H1 (cell line): ENCODE measurements at places on chromosomes 4 and X. TPM values are rescaled to one million over a fixed set of nuclear protein-coding genes. Genes with fewer than 3 reads are reported as not detected.

The DACH2 gene
- total RNA-seq = 1.8 TPM in 2 replicates

The HELT gene
- total RNA-seq = 0.35 TPM in 1 of 2 replicates, not detected in the other

The CXCL1 gene
- 0.69 and 0.80 TPM in 2 replicates for total RNA-seq

DNA sequence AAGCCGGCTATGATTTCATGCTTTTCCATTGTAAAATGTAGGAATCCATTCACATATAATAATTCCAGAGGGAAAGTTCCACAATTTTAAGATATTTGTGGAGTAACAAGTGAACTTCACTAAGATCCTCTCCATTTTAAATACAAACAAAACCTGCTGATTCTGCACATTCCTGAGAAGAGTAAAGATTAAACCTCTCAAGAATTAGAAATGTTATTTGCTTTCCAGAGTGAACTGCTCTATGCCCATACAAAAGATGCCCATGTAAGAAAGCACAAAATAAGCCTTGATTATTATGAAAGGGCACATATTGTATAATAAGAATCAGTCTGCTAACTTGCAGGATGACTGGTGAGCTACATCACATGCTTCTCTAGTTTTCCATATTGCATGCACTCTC, 241.5 kb downstream of the COX18 start:
- H3K27ac ChIP-seq = no peak overlapping the region
- no peaks in the 10 kb centered on the region for H3K36me3 ChIP-seq
- no peak for DNase-seq
- no peaks in the 10 kb centered on the region for H3K4me1 ChIP-seq

The PAGE2B gene
- total RNA-seq = not detected in 2 replicates

GRCh38 chr4:2348786-2349185, 69.7 kb downstream of the ZFYVE28 start:
- H3K4me3 ChIP-seq = no peak overlapping the region
- no peaks in the 10 kb centered on the region for H3K36me3 ChIP-seq
- H3K27ac ChIP-seq = no peak overlapping the region
- no peak for DNase-seq
- H3K27me3 ChIP-seq = no peaks in the 10 kb centered on the region
- H3K4me1 ChIP-seq = no peaks in the 10 kb centered on the region; the same call in 1 of the 2 replicates

DNA sequence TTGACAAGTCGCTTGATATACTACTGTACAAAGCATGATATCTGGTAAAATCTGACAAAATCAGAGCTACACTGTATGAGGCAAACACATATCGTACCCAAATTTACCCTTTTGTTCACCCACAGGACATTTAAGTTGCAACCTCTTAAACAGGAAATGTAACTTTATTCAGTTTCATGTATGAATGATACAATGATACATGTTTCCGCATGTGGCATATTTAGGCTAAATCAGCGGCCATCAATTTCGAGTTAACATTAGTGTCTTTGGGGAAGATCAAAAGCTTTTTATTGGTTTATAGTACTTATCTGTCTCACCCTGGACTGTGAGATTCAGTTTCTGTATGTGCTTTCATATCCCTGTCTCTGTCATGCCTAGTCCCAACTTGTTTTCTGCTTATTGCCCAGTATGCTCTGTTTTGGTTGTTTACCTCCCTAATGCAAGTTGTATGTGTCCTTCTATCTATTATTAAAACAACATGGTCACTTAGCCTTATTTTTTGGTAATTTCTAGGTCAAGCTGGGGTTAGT, 97.3 kb upstream of the HPRT1 start:
- no peak overlapping the region for H3K27ac ChIP-seq
- H3K4me3 ChIP-seq = no peak overlapping the region
- H3K27me3 ChIP-seq = no peaks in the 10 kb centered on the region
- H3K36me3 ChIP-seq = no peaks in the 10 kb centered on the region

- 0 out of 2 replicates have a peak overlapping the region, but pooled peaks have one; percentile 25 for H3K4me3 ChIP-seq
- no peaks in the 10 kb centered on the region for H3K4me1 ChIP-seq
- no peak overlapping the region for H3K27ac ChIP-seq
- no peaks in the 10 kb centered on the region for H3K36me3 ChIP-seq
Measured at GRCh38 chr4:182807346-182807745, 109.8 kb downstream of the DCTD start.

GRCh38 chr4:166309286-166309685, 436.2 kb downstream of the TLL1 start:
- no peaks in the 10 kb centered on the region for H3K4me1 ChIP-seq
- H3K36me3 ChIP-seq = no peaks in the 10 kb centered on the region
- no peak for DNase-seq
- no peak overlapping the region for H3K27ac ChIP-seq
- no peaks in the 10 kb centered on the region for H3K27me3 ChIP-seq
- no peak overlapping the region for H3K4me3 ChIP-seq

GRCh38 chrX:642436-643240, 12.0 kb downstream of the SHOX start:
- no peak for DNase-seq
- peaks cover 84% of the 10 kb centered on the region for H3K27me3 ChIP-seq
- H3K27ac ChIP-seq = no peak overlapping the region
- H3K36me3 ChIP-seq = no peaks in the 10 kb centered on the region
- no peak overlapping the region for H3K4me3 ChIP-seq
- peaks cover 33% of the 10 kb centered on the region for H3K4me1 ChIP-seq

The ARSJ gene
- 5.8 and 6.3 TPM in 2 replicates for total RNA-seq

DNA sequence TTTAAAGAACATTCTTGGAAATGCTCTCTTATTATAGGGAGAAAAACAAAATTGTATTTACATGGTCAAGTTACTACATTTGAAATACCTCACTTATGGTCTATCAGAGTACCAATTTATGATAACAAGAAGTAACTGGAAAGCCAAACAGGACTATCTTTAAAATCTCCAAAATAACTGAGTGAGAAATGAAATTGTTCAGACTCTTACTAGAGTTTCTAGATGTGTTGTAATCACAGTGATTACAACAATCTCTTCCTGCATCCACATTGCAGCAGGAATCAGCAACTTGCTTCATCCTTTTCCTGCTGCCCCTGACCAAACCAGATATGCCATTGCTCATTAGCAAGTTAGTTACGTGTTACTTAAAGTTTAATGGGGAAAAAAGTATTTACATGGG, 245.2 kb upstream of the SMIM31 start:
- no peaks in the 10 kb centered on the region; the same call in 1 of the 2 replicates for H3K36me3 ChIP-seq
- DNase-seq = no peak
- no peak overlapping the region for H3K27ac ChIP-seq
- H3K4me1 ChIP-seq = no peaks in the 10 kb centered on the region
- no peak overlapping the region for H3K4me3 ChIP-seq
- H3K27me3 ChIP-seq = no peaks in the 10 kb centered on the region

DNA sequence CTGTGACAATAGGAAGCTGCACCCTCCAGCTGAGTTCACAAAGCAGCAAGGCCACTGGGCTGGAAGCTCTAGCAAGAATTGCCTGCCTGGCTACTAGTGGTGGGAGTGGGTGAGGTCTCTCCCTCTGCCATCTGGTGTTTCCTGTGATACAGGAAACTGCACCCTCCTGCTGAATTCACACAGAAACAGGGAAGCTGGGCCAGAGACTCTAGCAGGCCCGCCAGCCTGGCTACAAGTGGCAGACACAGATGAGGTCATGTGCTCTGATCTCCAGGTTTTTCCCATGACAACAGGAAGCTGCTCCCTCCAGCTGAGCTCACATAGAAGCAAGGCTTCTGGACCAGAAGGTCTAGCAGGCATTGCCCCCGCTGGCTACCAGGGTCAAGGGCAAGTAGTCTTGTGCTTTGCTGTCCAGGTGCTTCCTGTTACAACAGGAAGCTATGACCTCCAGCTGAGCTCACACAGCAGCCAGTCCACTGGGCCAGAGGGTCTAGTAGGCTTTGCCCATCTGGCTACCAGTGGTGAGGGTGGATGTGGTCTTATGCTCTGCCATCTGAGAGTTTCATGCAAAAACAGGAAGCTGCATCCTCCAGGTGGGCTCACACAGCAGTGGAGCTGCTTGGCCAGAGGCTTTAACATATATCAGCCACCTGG, 41.5 kb upstream of the ZXDA start:
- no peaks in the 10 kb centered on the region for H3K27me3 ChIP-seq
- no peak overlapping the region for H3K27ac ChIP-seq
- no peak for DNase-seq

- no peak overlapping the region for H3K4me3 ChIP-seq
- no peaks in the 10 kb centered on the region for H3K27me3 ChIP-seq
- DNase-seq = no peak
- no peak overlapping the region for H3K27ac ChIP-seq
- H3K36me3 ChIP-seq = no peaks in the 10 kb centered on the region
Measured at GRCh38 chrX:11886745-11887144, 128.7 kb downstream of the MSL3 start.

DNA sequence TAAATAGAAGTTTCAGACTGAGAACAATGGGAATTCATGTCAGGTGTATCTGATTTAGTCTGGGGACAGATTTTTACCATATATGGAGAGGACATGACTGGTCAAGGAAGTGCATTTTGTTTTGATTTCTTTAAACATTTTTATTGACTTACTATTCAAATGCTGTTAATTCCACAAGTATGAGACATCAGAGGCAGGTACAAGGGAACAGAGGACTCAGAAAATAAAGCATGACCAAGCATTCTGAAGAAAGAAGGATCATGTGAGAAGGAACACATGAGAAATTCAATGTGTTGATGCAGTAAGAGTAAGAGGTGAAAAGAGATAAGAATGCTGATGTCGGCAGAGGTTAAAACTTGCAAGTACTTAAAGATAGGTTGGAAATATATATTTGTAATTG, 1452.6 kb downstream of the PCDH7 start:
- no peaks in the 10 kb centered on the region for H3K4me1 ChIP-seq
- no peak overlapping the region for H3K4me3 ChIP-seq
- no peak for DNase-seq
- no peaks in the 10 kb centered on the region for H3K36me3 ChIP-seq
- no peaks in the 10 kb centered on the region for H3K27me3 ChIP-seq

DNA sequence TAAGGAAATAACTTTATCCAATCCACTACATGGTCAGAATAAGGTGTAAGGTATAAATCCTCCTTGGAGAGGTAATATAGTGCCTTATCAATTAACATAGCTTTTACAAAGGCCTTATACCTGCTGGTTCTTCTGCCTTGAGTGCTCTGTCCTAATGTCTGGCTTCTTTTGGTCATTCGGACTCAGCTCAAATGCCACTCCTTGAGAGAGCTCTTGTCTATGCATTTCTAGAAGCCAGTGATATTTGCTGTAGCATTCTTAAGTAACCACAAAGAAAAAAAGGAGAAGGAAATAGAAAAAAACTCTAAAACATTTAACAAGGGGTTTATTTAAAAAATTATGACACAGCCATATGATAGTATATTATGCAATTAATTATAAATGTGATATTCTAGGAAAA, 444.8 kb upstream of the SLIT2 start:
- H3K36me3 ChIP-seq = no peaks in the 10 kb centered on the region
- H3K4me1 ChIP-seq = no peaks in the 10 kb centered on the region
- no peak overlapping the region for H3K27ac ChIP-seq
- no peaks in the 10 kb centered on the region for H3K27me3 ChIP-seq

GRCh38 chr4:68324519-68325262, 25.2 kb downstream of the YTHDC1 start:
- no peaks in the 10 kb centered on the region for H3K27me3 ChIP-seq
- peaks cover 25% of the 10 kb centered on the region for H3K36me3 ChIP-seq
- DNase-seq = no peak

DNA sequence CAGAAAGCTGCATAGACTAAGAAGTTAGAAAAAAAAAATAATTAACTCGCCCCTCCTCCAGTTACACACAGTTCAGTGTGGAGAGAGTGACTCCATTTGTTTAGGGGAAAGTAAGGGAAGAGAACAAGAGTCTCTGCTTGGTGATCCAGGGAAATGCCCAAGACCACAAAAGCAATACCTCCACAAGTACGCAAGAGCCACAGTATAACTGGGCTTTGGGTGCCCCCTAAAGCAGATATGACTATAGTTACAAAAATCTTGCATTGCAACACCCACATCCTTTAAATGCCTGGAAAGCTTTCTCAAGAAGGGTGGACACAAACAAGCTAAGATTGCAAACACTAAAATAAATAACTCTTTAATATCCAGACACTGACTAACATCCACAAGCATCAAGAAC, 164.2 kb upstream of the NRK start:
- no peaks in the 10 kb centered on the region for H3K4me1 ChIP-seq
- H3K36me3 ChIP-seq = no peaks in the 10 kb centered on the region

GRCh38 chr4:62344915-62345314, 1144.8 kb downstream of the ADGRL3 start:
- no peaks in the 10 kb centered on the region for H3K36me3 ChIP-seq
- no peak overlapping the region for H3K4me3 ChIP-seq
- H3K27me3 ChIP-seq = no peaks in the 10 kb centered on the region
- DNase-seq = no peak
- no peak overlapping the region for H3K27ac ChIP-seq

- no peak overlapping the region for H3K4me3 ChIP-seq
- no peaks in the 10 kb centered on the region for H3K27me3 ChIP-seq
- no peak overlapping the region for H3K27ac ChIP-seq
- no peak for DNase-seq
Measured at GRCh38 chr4:17715511-17715910, 65.9 kb downstream of the FAM184B start.

DNA sequence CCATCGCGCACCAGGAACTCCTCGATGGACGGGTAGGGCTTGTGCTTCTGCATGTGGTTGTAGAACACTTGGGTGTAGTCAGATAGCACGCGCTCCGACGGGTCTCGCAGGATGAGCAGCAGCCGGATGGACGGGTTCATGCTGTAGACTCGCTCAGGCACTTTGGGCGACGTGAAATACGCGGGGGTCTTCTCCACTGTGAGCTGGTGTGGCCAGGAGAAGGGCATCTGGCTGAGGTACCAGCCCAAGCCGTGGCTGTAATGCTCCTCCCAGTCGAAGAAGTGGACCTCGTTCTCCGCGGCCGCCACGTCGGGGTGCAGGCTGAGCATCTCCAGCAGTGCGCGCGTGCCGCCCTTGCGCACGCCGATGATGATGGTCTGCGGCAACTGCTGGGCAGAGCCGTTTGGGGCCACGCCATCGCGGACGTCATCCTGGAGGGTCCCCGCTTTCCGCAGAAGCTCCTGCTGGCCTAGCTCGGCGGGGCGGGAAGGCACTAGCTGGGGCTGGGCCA, 29.2 kb downstream of the HS3ST1 start:
- H3K27me3 ChIP-seq = no peaks in the 10 kb centered on the region
- peaks cover 5% of the 10 kb centered on the region; the same call in 1 of the 2 replicates for H3K36me3 ChIP-seq
- no peaks in the 10 kb centered on the region for H3K4me1 ChIP-seq
- no peak for DNase-seq
- no peak overlapping the region for H3K4me3 ChIP-seq

The TRIML2 gene
- total RNA-seq = 59.2 and 62.8 TPM in 2 replicates

- no peak overlapping the region for H3K4me3 ChIP-seq
- H3K27ac ChIP-seq = no peak overlapping the region
- no peaks in the 10 kb centered on the region for H3K4me1 ChIP-seq
- no peaks in the 10 kb centered on the region for H3K36me3 ChIP-seq
- DNase-seq = no peak
Measured at GRCh38 chr4:121030131-121030530, 42.2 kb downstream of the NDNF start.
